NCI-H446 (cell line): ENCODE measurements at places on chromosomes 16 and 17.

GRCh38 chr16:64586781-64587180, 535.1 kb downstream of the CDH11 start:
- no peak for DNase-seq

DNA sequence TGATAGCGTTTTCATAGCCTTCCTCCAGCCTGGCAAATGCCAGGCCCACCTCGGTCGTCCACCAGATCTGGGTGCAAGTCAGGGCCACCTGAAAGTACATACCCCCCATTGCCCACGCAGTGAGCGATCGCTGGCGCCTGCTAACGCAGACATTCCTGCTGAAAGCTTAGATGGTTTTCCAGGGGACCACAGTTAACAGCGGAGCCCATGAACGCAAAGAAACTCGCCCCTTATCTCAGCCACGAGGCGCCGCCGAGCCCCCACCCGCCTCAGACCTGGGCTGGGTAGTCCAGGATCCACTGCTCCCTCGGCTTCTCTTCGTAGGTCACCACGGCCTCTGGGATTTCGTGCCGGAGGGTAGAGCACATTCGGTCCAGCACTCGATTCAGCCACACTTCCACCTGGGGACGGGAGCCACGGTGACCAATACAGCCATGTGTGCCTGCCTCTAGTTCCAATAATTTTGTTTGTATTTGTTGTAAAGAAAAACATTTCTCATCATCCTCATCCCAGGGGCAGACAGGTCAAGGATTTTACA, 74.5 kb downstream of the DNAH17 start:
- DNase-seq = no peak

DNA sequence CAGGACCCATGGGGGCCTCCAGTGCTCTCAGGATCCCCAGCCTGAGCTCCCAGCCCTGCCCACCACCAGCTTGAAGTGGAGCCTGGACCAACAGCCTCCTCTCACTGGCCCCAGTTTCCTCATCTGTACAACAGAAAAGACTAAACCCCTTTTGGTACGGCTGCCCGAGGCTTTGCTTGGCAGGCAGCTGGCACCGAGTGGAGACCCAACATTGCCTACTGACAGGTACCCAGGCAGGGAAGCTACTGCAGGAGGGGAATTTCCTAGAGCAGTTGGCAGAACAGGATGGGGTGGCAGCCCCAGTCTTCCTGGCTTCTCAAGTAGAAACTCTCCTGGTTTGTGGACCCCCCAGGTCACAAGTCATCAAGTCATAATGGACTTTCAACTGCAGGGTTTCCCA, 14.2 kb downstream of the SREBF1 start:
- no peak for DNase-seq

DNA sequence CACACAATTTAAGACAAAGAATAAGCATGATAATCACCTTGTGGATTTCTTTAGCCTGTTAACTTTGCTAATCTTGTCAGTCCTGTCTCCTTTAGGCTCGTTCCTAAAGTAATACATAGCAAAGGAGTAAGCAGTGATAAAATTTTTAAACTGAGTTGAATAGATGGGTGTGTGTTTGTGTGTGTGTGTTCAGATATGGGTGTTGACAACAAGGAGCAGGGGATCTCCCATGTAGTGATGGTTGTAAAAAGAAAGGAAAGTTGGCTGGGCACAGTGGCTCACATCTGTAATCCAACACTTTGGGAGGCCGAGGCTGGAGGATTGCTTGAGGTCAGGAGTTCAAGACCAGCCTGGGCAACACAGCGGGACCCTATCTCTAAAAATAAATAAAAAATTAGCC, 44.6 kb upstream of the KCNJ2 start:
- no peak for DNase-seq

- DNase-seq = no peak
Measured at GRCh38 chr17:48751733-48752398, 23.3 kb upstream of the HOXB13 start.
